ENCODE measurements at places on chromosomes 16 and 17. TPM values are rescaled to one million over a fixed set of nuclear protein-coding genes. Genes with fewer than 3 reads are reported as not detected.

The PPP1R27 gene
- not detected for total RNA-seq

The PYY gene
- total RNA-seq: not detected

The CPHXL2 gene
- not detected for total RNA-seq

The SMIM5 gene
- not detected for total RNA-seq

The CCL17 gene
- total RNA-seq: not detected

The TBC1D3G gene
- total RNA-seq: 0.89 TPM

The SLFN14 gene
- total RNA-seq: not detected

The GAST gene
- not detected for total RNA-seq

The CLEC10A gene
- total RNA-seq: not detected

The KRTAP16-1 gene
- total RNA-seq: not detected

The SNAI3 gene
- not detected for total RNA-seq

The RPH3AL gene
- 7.9 TPM for total RNA-seq

The CBFB gene
- total RNA-seq: 62.4 TPM

The PPM1E gene
- total RNA-seq: not detected

The DNAAF1 gene
- total RNA-seq: 0.15 TPM

The C17orf107 gene
- 0.93 TPM for total RNA-seq

The HOXB1 gene
- not detected for total RNA-seq

The TBC1D3E gene
- 0.89 TPM for total RNA-seq

The WFIKKN1 gene
- not detected for total RNA-seq

The C17orf100 gene
- 0.07 TPM for total RNA-seq

The TERB1 gene
- total RNA-seq: not detected

The OR2C1 gene
- total RNA-seq: not detected

The NLGN2 gene
- 2.9 TPM for total RNA-seq

The FZD2 gene
- total RNA-seq: 0.07 TPM

The WFDC1 gene
- total RNA-seq: not detected

The LDHD gene
- 0.40 TPM for total RNA-seq

The SLC13A2 gene
- not detected for total RNA-seq

The SRL gene
- 0.07 TPM for total RNA-seq

The DRC3 gene
- total RNA-seq: 1.6 TPM

The ATP2A1 gene
- not detected for total RNA-seq

The KRTAP9-2 gene
- not detected for total RNA-seq

The CSH2 gene
- total RNA-seq: not detected

The TBC1D28 gene
- not detected for total RNA-seq

The ABCA8 gene
- not detected for total RNA-seq
